ENCODE measurements at places on chromosomes 4 and X.

DNA sequence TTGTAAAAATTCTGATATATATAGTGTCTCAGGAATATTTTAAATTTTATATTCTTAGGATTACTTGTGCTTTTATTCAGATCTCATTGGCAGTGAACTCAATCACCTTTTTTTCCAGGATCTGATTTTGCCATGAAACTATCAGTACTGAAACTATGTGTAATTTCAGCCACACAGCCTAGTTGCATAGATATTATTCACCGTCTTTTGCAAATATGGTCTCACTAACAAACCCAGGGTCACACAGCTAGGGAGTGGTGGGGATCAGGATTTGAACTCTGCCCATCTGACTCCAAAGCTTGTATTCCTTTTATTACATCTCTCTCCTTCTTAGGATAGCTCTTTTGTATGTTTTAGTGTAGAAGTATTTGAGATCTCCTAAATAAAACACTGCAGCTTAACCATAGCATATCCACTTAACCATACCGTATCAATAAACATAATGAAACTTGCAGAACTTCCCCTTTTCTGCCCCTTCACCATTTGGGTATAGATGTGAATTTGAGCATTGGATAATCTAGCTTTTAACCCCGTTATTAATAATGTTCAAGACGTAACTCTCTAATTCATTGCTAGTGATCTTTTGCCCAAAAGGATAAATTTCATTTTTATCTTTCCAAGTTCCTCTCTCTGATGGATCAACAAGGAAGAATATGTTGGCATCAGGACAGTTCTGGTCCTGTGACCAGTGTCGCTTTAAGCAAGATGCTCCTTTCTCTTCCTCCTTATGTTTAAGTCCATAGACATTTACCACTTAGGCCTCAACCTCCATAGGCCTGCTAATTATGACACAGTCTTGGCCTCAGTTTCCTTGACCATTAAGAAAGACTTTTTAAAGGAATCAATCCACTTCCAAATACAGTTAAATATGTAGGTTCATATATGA lies 74.6 kb downstream of the RAPGEF2 start:
- no peak for DNase-seq

DNA sequence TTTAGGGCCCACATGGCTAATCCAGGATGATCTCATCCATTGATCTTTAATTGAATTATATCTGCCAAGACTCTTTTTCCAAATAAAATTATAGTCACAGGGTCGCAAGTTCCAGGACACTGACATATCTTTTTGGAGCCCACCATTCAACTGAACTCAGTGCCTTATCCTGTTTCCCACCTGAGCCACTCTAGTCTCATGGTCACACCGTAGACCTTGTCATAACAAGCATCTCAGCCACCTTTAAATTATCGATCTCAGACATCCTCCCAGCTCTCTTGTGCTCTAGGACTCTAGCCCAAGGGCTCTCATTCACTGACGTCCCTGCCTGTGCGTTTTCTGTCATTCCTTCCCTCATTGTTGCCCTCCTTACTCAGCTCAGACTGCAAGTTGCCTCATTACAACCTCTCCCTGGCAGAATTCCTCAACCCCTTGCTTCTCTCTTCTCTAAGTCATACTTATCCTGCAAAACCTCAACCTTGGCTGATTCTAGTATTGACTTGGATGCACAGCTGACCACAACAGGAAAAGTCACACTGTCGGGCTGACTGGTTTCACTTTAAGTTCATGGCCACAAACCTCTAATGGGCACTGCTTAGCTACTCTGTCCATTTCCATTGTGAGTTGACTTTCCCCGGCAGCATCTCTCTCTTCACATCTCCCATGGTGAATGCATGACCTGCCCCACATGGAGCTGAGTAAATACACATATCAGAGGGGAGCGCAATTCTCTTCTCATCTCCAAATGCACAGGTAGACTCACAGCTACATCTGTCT lies 91.0 kb upstream of the TRIM2 start:
- no peak for DNase-seq

GRCh38 chr4:139918591-139918990 lies 235.4 kb downstream of the MAML3 start:
- no peak for DNase-seq

GRCh38 chr4:142021181-142021580 lies 384.8 kb downstream of the IL15 start:
- no peak for DNase-seq

DNA sequence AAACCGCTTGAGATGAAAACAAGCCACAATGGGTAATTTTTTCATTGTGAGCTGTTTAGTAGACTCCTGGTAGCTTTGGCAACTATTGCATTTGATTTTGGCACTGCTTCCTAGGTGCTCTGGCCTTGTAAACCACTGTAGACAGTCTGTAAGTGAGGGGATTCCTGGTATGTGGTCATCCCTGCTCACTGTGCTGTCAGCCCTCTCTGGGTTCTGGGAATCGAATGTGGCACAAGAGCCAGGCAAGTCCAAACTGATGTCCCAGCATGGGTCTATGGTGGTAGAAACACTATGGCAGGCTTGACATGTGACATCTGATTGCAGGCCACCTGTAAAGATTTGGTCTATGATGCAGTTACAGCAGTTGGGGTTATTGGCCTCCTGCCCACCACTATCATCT lies 2.5 kb downstream of the USP51 start:
- DNase-seq, result no peak

GRCh38 chrX:46117234-46117633 lies 428.0 kb downstream of the ZNF674 start:
- DNase-seq, result no peak

DNA sequence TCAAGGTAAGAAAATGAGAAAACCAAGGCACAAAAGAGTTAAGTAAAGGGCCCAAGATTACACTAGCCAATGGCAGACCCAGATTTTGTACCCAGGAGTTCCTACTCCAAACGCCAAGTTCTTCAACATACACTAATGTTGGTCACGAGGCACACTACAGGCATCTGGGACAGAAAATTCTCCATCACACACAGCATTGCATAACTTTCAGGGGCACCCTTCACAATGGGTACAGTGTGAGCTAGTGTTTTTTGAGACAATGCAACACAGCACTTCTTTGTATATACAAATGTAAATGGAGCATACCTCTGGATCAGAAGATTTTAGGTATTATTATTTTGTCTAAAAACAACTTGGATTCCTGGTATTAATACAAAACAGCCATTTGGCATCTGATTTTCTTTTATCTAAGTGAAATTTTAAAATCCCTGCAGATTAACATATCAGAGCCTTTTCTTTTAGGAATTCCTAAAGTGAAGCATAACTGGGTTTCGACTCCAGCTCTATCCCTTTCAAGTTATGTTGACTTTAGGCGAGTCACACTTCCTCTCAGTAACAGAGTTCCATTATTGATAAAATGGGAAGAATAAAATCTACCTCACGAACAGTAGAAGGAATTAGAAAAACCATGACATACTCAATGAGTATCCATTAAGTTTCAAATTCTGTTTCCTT lies 41.1 kb downstream of the ADGRA3 start:
- no peak for DNase-seq

GRCh38 chr4:184503869-184504300 lies 29.5 kb upstream of the IRF2 start:
- DNase-seq, result no peak

Data from activated CD4-positive, CD25-positive, alpha-beta regulatory T cell treated with anti-CD3 and anti-CD28 coated beads, Interleukin-2, amount 50 U/mL, for 16 hours (primary cell).